ENCODE measurements at places on chromosomes 16 and 17.

DNA sequence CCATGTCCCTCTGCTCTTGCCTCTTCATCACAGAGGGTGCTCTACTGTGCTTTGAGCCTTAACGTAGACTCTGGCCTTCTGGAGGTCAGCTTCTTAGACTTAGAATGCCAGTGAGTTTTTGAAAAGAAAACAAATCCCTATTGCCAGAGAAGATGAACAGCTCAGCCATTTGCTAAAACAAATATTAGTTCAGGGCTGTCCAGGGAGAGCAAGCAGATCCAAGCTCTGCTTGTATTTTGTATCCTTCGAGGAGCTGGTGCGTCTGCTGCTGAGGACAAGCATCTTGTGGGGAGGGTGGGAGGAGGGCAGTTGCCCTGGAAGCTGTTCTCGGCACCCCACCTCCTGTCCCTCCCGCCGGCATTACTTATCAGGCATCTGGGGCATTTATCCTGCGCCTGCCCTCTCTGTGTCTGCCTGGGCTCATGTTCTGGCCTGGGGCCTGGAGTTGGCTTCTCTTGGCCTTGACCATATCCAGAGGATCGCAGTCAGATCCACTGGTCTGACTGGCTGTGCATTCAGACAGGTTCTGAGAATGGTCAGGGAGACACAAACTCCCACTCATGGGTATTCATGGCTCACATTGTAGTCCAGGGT is 173.1 kb upstream of the NLRP1 start:
- no peak for DNase-seq

DNA sequence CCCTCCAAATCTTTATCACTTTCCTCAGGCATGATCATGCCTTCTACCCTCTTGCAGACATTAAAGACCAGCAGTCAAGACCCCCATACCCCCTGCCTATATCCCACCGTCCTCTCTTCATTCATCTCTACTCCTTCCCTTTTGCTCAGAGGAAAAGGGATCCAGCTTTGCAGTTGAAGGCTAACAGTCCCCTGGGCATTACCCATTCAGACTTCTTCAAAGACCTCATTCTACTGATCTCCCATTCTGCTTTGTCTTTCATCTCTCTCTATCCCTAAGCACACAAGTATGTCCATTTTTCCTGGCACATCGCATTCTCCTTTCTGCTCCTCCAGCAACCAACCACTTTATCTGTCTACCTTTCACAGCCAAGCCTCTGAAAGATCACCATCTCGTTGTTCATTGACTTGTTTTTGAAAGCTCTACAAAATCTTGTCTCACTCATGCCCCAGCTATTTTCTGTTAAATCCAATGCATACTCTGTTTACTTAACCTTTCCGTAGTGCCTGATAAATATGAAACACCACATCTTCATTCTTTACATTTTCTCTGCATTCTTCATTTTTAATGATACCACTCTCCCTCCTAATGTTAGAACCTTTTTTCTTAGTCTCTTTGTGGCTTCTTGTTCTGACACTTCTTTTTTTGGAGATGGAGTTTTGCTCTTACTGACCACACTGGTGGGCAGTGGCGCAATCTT is 14.1 kb upstream of the LCMT1 start:
- no peak for DNase-seq

- peak; percentile 43 for DNase-seq
These were observed 13.9 kb upstream of the KRTAP17-1 start for GRCh38 chr17:41329279-41329948.

DNA sequence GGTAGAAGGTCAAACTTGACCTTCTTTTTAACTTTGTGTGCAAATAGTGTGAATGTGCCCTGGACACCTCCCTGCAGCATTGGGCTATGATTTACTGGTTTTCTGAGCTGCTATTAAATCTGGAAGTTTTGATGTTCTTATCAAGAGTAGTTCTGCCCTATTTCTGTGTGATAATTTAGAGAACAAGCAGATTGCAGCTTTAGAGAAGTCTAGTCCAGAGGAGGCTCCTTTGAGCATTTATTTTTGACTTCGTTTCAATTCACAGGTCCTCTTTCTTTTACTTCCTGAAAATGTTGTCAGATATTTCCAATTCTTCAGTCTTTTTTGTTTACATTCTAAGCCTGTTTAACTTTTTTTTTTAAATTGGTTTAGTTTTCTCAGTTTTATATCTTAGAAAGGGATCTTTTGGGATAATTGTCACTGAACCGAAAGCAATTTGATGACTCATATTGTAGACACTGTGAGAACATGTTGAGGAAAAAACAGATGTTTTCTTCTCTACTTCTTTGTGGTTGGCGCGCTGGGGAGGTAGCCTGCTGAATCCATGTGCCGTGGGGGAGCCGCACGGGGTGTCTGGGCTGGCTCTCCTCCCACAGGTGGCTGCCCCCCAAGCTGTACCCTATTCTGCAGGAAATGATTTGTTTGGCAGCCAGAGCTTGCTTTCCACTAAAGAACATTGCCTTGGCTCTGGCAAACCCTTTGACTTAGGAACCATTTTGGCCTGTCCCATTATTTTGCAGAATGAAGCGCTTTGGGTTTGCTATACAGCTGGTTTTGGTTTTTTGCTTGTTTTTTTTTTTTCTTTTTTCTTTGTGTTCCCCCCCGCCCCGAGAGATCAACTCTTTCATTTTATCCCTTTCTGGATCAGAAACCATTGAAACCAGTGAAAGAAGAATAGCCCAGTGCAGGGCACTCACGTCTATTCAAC is 53.4 kb downstream of the MFSD11 start:
- DNase-seq: peak; percentile 49

DNA sequence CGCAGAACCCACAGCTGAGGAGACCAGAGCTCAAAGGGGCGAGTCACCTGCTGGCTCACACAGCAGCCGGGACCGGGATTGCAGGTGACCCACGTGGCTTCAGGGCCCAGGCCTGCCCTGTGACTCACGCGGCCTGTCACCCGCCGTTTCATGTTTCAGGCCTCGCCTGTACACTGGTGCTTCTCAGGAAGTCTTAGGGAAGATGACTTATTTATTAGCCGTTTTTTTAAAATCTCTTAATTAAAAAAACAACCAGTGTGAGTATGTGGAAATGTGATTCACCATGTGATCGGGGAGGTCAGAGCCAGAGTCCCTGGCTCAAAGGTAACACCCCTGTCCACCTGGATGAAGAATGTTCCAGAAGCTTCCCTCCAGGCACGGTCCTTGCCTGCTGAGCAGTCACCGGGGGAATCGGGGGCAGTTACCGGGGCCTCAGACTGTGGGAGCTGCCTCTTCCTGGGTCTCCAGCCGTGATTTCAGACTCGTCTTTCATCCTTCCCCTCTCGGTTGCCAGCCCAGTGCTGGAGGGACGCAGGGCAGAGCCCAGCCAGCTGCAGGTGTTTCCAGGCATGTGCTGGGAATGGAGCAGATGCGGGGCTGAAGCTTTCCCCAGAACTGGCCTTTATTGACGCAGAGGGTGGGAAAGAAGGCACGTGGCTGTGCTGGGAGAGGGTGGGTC is 49.3 kb downstream of the CMIP start:
- DNase-seq: no peak

- peak; percentile 84 for DNase-seq
These were observed 20.7 kb upstream of the ADCY7 start for GRCh38 chr16:50245417-50246298.

DNA sequence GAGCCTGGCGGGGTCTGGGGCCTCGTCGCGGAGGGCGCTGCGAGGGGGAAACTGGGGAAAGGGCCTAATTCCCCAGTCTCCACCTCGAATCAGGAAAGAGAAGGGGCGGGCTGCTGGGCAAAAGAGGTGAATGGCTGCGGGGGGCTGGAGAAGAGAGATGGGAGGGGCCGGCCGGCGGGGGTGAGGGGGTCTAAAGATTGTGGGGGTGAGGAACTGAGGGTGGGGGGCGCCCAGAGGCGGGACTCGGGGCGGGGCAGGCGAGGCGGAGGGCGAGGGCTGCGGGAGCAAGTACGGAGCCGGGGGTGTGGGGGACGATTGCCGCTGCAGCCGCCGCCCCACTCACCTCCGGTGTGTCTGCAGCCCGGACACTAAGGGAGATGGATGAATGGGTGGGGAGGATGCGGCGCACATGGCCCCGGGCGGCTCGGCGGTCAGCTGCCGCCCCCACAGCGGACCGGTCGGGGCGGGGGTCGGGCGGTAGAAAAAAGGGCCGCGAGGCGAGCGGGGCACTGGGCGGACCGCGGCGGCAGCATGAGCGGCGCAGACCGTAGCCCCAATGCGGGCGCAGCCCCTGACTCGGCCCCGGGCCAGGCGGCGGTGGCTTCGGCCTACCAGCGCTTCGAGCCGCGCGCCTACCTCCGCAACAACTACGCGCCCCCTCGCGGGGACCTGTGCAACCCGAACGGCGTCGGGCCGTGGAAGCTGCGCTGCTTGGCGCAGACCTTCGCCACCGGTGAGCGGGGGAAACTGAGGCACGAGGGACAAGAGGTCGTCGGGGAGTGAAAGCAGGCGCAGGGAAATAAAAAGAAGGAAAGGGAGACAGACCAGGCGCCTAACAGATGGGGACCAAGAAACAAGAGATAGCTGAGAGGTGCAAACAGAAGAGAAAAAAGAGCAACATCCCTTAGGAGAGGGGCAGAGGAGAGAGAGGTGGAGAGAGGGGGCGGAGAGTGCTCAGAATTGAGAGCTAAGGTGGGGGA is at the start of gene PNMT:
PNMT (plus strand) TSS at position 509 of the 980 bp plus-strand sequence; CDS start at position 532, 23 bp downstream.
- DNase-seq: peak; percentile 76

DNA sequence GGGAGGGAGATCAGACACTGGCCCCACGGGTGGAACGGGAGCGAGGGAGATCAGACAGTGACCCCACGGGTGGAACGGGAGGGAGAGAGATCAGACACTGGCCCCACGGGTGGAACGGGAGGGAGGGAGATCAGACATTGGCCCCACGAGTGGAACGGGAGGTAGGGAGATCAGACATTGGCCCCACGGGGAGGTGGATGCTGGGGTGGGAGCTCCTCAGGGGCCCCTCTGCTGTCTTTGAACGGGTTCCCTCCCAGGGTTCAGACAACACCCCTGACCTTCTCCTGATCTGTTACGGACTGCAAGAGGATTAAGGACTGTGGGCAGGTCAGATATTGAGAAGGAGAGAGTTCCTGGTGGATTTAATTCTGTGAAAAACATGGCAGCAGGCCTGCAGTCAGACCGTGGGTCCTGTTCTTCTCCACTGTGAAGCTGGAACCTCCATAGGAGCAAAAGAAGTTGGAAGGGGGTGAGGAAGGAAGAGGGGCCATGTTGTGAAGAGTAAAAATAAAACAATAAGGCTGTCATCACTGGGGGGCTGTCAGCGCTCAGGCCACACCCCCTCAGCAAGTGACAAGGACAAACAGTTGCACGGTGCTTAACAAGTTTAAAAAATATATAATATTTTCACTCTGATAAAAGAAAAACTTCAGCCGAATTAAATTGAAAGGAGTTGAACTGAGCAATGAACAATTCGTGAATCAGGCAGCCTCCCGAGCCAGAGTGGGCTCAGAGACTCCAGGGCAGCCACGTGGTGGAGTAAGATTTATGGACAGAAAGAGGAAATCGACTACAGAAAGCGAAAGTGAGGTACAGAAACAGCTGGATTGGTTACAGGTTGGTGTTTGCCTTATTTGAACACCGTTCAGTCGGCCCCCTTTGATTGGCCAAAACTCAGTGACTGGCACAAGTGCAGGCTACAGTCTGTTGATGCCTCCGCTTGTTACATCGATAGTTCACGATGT is 348.7 kb upstream of the TNRC6C start:
- peak; percentile 85 for DNase-seq

- DNase-seq: no peak
These were observed 12.0 kb downstream of the CACNA1G start for GRCh38 chr17:50572541-50572940.

- DNase-seq: no peak
These were observed 40.6 kb downstream of the IKZF3 start for GRCh38 chr17:39823407-39824054.

DNA sequence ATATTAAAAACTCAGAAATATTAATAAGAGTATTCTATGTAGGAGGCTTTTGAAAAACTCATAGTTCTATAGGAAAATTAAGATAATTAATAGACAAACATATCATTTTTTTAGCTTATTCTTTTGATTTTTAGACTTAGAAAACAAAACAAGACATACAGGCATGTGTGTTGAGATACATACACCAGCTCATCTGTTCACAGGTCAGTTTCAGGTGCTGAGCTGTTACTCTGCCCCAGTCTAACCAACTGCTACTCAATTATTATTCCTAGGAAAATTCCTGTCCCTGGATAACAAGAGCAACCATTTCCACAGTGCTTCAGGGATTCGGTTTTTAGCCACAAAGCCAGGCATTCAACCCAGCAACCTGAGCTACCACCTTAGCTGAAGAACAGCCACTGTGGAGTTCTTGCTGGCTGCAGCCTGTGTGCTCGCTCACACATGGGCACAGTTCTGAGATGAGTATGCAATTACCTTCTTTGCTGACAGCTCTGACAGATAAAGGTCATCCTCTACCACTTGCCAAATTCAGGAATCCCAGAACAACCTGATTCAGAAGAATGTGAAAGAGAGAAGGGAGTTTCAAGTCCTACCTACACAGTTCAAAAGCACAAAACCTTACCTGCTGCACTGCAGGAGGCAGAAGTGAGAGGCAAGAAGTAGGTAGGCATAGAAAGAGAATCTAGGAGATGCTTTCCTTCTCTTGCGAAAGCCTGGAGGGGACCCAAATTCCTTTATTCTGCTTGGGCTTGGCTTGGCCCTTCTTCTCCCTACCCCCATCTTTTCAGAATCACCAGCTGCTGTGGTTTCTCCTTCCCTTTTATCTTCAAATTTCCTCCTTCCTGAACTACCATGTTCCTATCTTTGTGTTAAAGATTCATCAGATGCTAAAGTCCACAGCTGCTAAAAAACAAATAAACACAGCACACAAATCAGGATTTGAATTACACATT is 62.7 kb downstream of the TEX2 start:
- DNase-seq: peak; percentile 56

DNA sequence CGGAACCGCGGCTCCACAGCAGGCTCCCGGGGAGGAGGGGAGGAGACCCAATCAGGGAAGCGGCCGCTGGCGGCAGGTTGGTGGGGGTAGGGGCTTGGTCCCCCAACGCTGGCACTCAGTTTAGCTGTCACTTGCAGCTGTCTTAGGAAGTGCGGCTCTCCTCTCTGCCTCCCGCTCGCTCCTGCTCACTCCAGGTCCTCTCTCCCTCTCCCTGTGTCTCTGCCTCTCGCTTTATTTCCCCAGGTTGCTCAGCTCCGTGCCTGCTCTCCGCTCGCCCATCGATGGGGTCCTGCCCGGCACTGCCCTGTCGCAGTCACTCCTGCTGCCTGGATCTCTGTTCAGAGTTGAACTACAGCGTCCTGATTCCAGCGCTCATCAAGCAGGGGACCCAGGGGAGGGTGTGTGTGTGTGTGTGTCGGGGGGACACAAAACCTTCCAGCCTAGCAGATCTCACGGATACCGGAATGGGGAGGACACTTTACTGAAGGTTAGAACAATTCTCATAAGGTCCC is 145.6 kb downstream of the ENGASE start:
- DNase-seq: no peak

GRCh38 chr16:23248261-23249194 is 53.6 kb upstream of the SCNN1B start:
- no peak for DNase-seq
